ENCODE measurements at places on chromosomes 2 and 18.

GRCh38 chr2:96336873-96337272 is 1.3 kb downstream of the NCAPH start:
- DNase-seq, result no peak

- DNase-seq, result no peak
Observed at GRCh38 chr2:151287513-151288250, 1.8 kb downstream of the NMI start.

DNA sequence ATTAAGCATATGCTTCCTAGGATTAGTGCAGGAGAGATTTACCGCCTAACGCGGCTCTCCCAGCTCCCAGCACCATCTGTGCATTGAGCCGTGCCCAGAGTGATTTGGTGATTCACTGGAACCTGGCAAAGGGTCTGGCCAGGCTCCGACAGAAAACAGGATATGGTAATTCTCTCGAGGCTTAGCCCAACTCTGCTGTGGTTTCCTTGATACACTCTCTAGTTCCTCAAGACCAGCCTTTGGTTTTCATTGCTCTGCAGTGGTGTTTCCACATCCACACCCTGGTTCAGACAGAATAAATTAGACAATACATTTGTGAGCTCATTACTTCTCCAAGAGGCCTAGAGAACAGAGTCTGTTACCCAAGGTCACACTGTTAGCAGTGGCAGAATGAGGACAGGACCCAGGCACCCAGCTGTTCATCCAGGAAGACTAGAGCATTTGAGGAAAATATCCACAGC is 23.0 kb upstream of the SMAD2 start:
- DNase-seq, result no peak

GRCh38 chr2:234002281-234002680 is 48.2 kb upstream of the SPP2 start:
- DNase-seq, result no peak

DNA sequence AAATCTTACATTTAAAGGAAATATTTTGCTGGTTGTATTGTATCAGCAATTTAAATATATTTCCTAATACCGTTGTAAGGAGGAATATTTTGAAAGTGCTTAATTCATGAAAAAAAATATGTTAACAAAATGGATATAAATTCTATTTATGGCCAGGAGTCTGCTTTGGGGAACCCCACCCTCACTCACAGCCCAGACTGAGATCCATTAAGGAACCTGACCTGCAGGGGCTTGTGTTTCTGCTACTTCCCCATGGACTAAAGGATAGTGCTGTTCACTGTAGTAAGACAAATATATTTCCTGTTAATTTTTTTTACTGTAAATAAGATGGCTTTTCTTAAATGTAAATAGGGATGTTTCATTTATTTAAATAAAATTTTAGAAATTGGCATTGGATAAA is 221.9 kb upstream of the COL3A1 start:
- no peak for DNase-seq

DNA sequence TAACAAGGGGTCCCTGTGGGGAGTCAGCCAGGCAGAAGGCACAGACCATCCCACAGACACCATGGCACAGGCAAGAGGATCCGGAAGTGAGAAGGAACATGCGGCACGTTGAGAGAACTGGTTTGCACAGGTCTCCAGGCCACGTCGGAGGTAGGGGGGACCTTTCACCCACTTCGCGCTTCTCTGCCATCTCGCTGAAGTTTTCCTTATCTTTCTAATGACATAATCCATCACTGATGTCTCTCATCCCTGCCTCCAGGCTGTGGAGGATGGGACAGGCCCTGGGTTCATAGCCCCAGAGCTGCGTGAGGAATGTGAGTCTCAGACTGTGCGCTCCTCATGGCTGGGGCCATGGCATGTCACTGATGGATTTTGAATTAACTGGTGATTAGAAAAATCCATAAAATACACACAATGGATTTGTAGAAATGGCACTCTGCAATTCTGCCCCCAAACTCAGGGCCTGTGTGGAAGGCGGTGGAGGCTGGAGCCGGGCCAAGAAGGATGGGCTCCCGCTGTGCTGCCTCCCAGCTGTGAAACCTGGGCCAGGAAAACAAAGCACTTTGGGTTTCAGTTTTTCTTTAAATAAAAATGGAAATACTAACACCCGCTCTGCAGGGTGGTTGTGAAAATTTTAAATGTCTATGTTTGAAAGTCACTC is 113.3 kb upstream of the ALKAL2 start:
- no peak for DNase-seq

- DNase-seq, result no peak
Observed at GRCh38 chr2:189274361-189274760, 94.8 kb upstream of the COL5A2 start.

GRCh38 chr18:8686611-8687010 is 18.7 kb upstream of the MTCL1 start:
- DNase-seq, result no peak

- DNase-seq, result no peak
Observed at GRCh38 chr2:9644603-9645002, 13.8 kb upstream of the YWHAQ start.

- no peak for DNase-seq
Observed at GRCh38 chr2:223494942-223495341, 107.2 kb downstream of the SCG2 start.

DNA sequence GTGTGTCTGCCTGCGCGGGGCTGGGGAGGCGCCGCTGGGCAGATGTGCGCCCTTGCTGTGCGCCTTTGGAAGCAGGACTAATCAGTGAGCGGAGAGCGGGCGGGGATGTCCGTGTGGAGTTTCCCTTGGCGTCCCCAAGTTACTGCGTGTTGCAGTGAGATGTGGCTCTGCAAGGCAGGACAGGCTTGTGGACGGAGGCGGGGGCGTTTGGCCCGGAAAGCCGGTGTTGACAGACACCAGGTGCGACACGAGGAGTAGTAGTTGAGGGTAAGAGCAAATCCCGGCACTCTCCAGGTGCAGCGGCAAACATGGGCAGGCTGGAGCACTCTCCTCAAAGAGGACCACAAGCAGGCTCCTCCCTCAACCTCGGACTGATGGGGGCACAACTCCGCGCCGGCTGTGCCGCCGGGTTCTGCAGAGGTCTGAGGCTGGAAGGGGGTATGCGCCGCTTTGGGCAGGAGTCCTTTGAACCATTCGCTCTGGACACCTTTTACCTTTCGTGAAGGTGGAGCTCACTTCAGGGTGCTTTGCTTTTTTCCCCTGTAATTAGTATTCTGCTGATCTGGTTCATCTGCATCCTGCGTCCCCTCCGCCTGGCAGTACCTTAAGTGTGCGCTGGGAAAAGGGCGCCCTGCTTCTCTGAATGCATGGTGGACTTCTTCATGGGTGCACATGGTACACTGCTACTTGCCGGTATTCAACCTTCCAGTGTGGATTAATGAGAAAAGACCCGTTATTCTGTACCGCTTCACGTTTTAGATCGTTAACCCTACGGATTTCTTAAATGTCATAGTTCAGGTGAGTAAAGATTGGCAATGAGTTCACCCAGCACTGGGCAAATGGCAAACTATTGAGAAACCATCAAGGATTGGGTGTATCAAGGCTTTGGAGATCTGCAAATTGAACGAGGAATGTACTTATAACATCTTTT is 608 bp downstream of the CDH7 start:
- no peak for DNase-seq

DNA sequence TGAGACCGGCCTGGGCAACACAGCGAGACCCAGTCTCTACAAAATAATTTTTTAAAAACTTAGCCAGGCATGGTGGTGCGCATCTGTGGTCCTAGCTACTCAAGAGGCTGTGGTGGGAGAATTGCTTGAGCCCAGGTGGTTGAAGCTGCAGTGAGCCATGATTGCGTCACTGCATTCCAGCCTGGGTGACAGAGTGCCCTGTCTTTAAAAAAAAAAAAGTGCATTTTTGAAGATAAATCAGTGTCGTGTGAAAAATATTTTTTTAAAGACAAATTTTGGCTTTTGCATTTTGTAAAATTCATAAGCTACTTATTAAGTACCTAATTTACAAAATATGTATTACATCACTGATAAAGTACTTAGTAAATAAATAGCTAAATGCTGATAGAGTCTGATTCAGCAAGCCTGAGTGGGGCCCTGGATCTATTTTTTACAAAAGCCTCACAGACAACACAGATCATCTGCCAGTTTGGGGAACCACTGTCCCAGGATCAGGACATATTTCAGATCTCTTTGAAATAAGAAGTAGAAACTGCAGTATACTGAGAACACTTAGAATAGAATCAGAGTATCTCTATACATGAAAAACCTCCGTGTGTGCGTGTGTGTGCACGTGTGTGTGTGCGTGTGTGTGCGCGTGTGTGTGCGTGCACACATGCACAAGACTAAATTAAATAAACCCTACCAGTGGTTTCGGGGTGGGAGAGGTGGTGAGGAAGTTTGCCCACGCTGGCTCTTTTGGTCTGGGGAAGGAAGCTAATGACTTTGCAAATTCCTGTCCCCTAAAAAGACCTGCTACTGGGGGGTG is 61.6 kb downstream of the AAK1 start:
- DNase-seq, result no peak

DNA sequence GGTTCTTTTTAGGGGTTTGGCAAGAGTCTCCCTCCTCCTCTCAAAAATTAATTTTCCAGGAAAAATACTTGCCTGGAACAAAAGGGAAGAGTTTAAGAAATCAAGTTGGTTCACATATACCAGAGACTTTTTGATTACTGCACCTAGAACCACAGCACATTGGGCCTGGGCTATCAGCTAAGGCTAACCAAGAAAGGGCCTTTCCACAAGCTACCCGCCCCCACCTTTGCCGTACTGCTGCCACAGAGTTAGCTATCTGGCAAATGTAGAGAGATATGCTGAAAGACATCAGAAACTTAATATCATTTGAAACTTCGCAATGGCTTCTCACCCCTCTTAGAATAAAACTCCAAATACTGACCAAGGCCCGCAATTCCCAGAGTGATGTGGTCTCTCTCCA is 76.9 kb downstream of the AAK1 start:
- no peak for DNase-seq

DNA sequence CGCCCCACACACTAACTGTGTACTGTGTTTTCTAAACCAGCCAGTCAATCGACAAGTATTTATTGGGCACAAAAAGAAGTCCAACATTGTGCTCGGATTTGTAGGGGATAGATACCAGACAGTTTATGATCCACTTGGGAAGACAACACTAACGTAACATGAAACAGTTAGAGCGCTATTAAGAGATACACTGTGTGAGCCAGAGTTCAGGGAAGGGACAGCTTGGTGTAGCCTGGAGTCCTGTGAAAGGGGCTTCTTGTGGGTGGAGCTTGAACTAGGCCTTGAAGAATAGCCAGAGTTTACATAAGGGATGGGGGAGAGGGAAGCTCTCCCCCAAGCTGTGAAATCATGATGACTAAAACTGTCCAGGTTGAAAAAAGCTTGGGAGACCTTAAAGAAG is 176.4 kb upstream of the TCF4 start:
- no peak for DNase-seq

GRCh38 chr18:60873708-60874107 is 459.5 kb upstream of the CDH20 start:
- DNase-seq, result no peak

GRCh38 chr2:143730953-143731260 is 601.7 kb downstream of the ARHGAP15 start:
- no peak for DNase-seq

- DNase-seq, result no peak
Observed at GRCh38 chr2:159497256-159497655, 119.1 kb downstream of the BAZ2B start.

- DNase-seq, result no peak
Observed at GRCh38 chr2:176583607-176584006, 314.4 kb downstream of the MTX2 start.

- no peak for DNase-seq
Observed at GRCh38 chr2:195388028-195388427, 269.0 kb upstream of the SLC39A10 start.

- DNase-seq, result no peak
Observed at GRCh38 chr2:212033888-212034287, 504.7 kb downstream of the ERBB4 start.

- DNase-seq, result no peak
Observed at GRCh38 chr2:157480182-157480961, 36.5 kb upstream of the CYTIP start.

DNA sequence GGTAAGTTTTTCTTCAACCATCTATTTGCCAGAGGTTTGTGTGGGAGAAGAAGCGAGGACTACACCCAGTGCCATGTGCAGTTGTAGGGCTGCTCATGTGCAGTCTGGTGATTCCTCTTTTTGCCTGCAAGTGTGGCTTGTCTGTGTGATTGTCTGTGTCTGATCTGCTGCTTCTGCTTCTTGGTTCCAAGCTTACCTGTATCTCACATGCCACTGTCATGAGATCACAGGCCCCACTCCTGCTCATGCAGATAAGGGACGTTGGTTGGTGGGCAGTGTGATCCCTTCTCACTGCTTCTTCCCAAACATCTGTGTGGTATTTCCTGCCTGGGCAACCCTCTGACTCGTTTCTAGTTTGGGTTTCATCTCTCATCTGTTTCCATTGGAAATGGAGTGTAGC is 27.1 kb downstream of the RRM2 start:
- DNase-seq, result no peak

GRCh38 chr2:165876712-165877111 is 76.9 kb downstream of the TTC21B start:
- no peak for DNase-seq

DNA sequence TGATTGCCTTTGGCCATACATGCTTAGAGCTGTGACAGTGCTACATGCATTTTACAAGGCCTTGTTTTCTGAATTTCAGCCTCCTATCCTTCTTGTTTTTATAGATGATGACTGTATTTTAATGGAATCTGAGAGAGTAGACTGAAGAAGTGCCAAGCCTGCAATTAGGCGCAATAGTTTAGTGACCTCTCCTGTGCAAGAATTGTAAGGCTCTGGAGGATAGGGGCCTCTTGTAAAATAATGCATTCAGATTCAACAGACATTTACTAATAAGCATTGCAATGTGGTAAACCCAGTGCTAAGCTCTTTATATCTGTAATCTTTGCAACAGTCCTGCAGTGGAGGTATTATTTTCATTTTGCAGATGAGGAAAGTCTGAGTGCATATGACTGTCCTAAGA is 105.5 kb downstream of the TDRD15 start:
- DNase-seq, result no peak

GRCh38 chr18:45839414-45840395 is 14.2 kb downstream of the SIGLEC15 start:
- DNase-seq, result no peak

DNA sequence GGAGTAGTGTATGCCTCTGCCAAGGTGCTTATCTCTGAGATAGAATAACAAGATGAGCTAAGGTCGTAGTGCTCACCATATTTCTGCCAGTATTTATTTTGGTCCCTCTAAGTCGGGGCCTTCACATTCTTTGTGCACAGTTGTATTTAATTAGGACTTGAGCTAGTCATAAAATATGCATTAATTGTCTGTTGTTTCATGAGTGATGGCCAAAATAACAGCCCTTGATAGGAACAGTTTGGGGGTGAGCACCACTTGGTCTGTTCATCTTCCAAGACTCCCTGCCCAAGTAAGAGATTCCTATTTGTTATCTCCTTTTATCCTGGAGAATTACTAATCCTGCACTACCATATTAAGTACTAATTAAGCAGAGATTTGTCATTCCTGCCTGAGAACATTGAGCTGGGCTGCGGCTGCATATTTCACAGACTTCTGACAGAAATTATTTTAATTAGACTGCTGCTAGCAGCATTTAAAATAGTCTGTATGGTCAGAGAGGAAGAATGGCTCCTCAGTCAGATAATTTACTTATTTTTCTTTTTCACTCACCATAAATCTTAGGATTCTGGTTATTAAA is 435.1 kb downstream of the MTX2 start:
- no peak for DNase-seq

GRCh38 chr18:627231-627630 is 30.2 kb upstream of the TYMS start:
- no peak for DNase-seq
